LHCN-M2 (cell line): ENCODE measurements at places on chromosomes 5 and 9.

DNA sequence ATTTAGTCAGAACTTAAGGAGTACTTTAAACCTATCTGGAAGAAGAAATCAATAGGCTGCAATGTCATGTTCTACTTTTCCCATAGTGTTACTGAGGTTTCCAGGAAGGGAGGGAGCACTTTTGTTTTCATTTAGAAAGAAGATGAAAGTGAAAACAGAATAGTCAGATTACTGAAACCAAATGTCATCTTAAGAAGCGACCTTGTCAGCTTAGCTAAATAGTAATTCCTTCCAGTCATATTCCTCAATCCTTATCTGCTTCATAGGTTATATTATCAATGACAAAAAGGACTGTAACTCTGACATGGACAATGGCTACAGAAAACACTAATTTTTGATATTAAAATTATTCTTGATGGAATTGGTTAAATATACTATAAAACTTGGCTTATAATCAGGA lies 27.7 kb downstream of the SAR1B start:
- no peak for DNase-seq

DNA sequence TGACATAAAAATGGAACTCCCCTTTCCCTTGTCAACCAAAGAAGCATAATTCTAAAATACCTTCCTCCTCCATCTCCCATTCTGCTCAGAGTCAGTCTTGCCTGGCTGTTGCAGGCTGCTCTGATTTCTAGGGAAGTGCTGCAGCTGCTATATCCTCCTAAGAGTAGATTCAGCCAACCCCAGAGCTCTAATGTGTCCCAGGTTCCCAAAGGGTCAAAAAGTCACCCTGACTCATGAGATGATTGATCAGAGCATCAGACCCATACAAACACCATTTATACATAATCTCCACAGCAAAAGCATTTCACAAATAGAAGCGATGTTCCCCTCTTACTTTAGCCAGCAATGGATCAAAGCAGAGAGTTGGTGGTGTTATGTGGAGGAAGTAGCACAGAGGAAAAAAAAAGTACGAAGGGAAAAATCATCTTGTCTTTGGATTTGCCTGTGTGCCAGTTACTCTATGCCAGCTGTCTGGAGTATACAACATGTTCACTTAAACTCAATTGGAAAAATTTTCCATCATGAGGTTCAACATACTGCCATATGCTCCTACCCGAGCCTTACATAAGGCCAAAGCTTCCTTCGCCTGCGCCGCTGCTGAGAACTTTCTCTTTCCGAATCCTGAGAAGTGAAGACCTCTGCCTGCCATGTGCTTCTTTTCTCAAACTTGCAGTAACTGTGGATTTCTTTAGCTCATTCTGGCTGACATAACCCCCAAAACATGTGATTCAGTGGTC lies 258.0 kb downstream of the TLE4 start:
- peak; percentile 76 for DNase-seq

GRCh38 chr5:131622633-131623032 lies 12.4 kb downstream of the RAPGEF6 start:
- peak; percentile 78 for DNase-seq

- no peak for DNase-seq
These were observed 18.5 kb downstream of the FBXW2 start for GRCh38 chr9:120774719-120775118.

DNA sequence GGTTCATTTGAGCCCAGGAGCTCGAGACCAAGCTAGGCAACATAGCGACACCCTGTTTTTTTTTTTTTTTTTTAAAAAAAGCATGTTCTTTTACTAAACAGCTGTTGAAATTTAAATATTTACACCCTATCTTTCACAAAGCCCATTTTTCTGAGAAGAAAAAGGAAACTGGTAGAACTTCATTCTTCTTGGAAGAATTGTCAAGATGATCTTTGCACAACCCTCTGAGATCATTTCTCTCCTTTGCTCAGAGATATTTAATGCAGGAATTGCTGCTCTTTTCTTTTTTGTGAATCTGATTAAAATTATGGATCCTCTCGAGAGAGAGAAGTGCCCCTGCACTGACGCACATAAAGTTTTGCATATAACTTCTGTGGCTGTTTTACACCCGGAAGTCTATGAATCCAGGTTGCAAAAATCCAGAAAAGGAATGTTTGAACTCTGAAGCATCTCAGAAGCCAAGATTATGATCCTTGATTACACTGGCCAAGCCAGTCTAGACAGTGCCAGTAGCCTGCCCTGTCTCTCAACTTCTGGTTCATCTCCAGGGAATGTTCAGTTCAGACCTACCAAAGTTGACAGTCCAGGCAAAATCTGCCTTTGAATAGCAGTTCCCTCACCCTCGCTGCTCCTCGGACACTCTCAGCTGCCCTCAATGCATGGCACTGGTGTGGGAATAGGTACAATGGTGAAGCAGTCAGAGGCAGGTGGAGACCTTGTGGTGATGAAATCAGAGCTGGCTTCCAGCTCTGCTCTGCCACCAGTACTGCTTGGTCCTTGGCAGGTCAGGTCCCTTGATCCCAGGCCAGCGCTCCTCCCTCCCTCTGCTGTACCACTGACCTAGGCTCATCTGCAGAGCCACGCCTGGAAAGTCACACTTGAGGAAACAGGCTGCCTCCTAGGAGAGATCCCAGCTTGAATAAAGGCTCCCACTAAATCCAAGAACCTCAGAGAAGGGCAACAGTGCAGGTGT lies 13.3 kb upstream of the SLC31A2 start:
- DNase-seq = no peak

DNA sequence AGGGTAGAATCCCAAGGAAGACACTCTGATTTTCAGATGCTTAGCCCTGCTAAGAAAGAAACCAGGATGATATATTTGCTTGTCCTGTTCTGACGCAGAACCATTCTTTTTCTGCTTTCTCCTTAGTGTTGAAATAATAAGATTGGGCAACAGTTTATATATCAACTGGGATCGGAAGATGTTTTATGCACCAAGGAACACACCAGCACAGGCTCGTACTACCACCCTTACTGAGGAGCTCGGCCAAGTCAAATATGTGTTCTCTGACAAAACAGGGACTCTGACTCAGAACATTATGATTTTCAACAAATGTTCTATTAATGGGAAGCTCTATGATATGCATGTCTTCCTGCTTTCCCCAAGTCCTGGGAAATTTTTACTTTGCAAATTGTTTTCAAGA lies 19.0 kb upstream of the RUSC2 start:
- peak; percentile 82 for DNase-seq

DNA sequence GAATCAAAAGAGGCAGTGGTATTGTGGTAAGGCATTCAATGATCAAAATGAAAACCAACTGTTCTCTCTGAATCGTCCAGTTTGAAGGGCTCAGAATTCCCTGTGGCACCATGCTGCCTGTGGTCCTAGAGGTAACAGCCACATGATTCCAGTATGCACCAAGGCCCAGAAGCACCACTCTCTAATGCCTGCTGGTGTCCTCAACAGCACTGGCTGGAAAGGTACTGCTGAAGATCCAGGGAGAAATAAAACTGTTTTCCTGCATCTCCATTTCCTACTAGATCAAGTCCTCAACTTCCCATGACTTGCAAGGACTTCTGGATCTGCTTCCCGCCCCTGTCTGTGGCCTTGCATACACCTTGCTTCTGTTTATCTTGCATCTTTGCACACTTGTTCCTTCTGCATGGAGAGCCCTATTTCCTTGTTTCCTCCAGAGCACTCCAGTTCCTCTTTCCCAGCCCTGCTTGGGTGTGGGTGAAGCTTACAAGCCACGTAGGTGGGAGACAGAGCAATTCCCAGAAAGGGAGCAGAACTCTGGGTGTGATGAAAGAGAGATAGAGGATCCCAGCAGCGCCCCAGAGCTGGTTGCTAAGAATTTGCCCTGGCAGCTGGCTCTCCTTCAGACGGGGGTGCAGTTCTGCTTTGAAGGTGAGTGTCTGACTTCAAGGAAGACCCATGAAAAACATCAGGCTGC lies 41.0 kb upstream of the EQTN start:
- no peak for DNase-seq

DNA sequence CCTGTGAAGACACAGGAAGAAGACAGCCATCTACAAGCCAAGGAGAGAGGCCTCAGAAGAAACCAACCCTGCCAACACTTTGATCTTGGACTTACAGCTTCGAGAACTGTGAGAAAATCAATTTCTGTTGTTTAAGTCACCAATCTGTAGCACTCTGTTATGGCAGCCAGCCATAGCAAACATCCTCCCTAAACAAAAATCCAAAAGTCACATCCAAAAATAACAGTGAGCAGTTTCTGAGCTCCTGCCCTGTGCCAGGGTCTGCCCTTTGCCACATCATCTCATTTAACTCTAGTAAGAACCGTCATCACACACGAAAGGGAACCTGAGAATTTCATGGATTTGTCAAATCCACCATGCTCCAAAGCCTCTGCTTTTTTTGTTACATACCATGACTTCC lies 118.8 kb downstream of the TRIM36 start:
- no peak for DNase-seq

DNA sequence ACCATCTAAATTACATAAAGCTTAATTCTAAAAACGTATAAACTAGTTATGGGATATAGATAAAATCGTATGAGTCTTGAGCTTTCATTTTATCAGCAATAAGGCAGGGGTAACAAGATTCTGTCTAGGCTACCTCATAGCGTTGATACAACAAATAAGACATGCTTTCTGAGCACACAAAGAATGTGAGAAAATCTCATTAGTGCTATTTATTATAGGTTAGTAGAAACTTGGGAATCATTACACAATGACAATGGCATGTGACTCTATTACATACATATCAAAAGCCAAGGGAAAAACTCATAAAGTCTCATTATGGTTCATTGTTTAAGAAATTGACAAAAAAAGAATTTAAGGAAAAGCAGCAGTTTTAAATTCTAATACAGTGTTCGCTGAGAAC lies 448.6 kb downstream of the PLK2 start:
- DNase-seq = no peak

GRCh38 chr9:70352802-70353201 lies 61.7 kb downstream of the KLF9 start:
- DNase-seq = peak; percentile 31

DNA sequence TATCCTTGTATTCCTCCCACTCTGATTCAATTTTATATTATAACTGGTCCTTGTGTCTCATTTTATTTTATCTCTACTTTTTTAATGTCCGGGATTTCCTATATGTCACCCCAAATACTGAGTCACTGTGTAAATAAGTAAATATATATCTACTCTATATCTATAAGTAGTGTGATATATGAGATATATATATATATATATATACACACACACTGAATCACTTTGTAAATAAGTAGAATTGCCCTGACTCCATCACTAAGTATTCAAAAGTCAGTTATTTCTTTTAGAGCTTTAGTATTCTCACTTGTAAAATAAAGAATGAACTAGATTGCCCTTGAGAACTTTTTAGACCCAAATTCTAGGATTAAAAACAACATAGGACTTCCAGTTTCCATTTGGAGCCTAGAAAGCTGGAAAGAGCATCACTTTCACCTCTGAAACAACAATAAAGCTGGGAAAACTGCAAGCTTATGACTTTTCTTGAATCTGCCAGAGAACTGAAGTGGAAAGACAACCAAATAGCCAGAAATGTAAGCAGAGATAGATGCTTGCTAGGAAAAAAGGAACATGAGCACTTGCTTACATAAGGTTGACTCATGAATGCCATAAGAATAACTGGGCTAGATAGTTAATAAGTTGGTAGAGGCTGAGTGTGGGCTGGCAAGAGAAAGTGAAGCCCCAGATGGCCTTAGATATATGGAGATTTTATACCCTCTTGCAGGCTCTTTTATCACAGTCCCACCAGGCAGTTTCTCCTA lies 171.1 kb upstream of the TLX3 start:
- DNase-seq = no peak

GRCh38 chr5:82595113-82595512 lies 317.0 kb upstream of the RPS23 start:
- no peak for DNase-seq

GRCh38 chr5:2373631-2374030 lies 377.8 kb downstream of the IRX2 start:
- no peak for DNase-seq

DNA sequence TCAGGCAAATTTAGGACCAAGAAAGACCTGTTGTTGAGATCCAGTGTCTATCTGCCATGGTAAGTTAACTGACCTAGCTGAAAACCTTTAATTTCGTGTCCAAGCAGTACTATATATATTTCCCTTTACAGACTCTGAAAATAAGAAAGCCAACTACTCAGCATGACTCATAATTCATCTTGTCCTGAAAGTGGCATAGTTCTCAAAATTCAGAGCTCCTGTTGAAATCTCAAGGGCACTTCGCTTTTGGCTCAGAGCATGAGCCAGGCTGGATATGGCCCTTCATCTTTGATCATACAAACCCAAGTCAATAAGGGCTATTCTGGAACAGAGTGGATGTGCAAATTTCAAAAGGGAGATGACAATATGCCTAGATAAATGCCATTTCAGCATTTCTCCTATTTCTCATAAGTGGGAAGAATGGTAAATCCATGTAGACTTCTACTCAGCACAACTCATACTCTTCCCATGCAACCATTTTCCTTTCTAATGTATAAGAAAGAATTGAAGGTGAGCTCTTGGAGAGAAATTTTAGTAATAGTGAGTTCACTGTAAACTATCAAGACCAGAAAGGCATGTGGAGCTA lies 567.9 kb upstream of the DAB2 start:
- DNase-seq = peak; percentile 72

DNA sequence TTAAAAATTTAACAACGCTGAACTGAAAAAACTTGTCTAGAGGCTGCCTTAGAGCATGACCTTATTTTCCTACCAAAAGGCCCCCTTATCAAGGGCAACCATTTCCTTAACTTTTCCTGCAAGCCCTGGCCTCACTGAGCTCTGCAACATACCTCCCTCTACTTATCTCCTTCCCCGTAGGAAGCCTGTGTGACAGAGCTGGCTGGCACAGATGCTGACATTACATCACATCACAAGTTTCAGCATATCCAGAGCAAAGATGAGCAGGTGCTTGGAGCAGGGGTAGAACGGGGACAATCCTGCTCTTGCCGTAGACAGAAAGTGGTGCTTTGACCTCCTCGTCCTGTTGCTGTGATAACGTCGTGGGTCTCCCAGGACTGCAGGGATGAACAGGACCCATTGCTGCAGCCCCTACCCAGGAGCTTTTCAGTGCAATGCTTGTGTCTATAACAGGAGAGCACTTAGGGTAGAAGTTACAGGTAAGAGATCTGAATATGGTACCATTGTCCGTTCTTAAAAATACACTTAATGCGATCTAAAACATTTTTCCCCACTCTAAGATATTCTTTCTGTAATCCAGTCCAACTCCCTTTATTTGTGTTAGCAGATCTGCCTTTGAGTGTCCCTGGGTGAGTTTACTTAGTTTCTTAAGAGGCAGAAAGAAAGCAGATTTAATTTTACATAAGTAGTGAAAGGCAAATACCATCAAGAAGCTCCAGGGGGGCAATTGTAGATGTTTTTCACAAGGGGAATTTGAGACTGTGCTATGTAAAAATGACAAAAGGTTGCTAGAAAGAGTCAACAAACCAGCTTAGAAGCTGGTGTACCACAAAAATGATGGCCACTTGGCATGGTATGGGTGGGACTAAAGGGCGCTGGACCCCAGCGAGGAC lies 101.9 kb upstream of the EFNA5 start:
- DNase-seq = no peak
